A172 (cell line): ENCODE measurements at places on chromosomes 6 and 20. TPM values are rescaled to one million over a fixed set of nuclear protein-coding genes. Genes with fewer than 3 reads are reported as not detected.
A peak's percentile ranks its signal among the peaks of the same experiment; 100 is the strongest.

GNAS-AS1 gene
- 1.1 and 1.8 TPM in 2 replicates for total RNA-seq

DNPH1 gene
- 120 and 173 TPM in 2 replicates for total RNA-seq

BTNL2 gene
- total RNA-seq, result not detected in 2 replicates

ATP6V1G2 gene
- 1.4 and 2.3 TPM in 2 replicates for total RNA-seq

FAM184A gene
- 3.1 and 4.6 TPM in 2 replicates for total RNA-seq

RSPO4 gene
- not detected in 2 replicates for total RNA-seq

GRCh38 chr6:133951881-133952814, 876 bp upstream of the TBPL1 start:
- peak; percentile 49 for DNase-seq

DNA sequence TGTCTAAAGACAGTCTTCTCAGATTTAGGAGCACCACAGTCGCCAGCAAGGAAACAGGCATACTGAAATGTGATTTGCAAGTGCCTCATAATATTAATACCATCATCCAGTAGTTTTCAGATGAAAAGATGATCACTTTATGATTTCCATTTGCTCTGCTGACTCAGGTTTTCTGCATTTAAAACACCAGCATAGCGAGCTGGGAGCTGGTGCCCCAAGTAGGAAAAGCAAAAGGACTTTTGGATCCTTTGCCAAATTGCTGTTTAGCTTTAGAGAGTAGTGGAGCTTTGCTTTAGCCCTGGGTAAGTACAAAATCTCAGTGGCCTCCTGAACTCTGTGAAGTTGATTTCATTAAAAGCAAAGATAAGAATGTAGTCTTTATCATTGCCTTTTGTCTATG, 78.5 kb downstream of the JAG1 start:
- no peak for DNase-seq

- peak; percentile 3 for DNase-seq
Measured at GRCh38 chr6:152636609-152637295, 410 bp downstream of the SYNE1 start.

- no peak for DNase-seq
Measured at GRCh38 chr6:44084231-44085014, 42.8 kb downstream of the MRPL14 start.

DNA sequence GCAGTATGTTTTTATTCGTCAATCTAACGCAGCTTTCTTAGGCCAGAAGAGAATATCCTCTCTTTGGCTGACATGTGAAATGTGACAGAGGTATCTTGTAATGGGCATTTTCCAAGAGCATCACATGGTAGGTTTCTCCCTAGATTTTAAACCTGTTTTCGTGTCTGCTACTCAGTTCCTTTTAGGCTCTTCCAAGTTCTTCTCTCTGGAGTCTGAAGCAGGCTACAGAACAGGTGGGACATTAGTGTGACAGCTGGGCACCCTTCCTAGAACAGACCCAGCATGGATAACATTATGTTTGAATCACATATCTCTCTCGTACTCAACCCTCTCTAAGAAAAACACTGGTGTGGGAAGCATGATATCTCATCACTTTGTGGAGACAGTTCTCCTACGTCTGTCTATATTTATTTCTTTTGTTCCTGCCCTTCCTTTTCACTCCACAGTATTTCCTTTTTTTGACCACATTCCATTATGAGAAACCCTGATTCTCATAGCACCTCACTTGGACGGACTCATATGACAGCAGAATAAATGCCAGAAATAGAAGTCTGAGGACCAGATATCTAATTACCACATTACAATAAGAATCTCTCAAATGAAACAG, 263.4 kb downstream of the NKAIN2 start:
- no peak for DNase-seq

GRCh38 chr6:169539176-169539897, 162.5 kb downstream of the WDR27 start:
- DNase-seq, result no peak

GRCh38 chr6:92292067-92292466, 1127.3 kb downstream of the EPHA7 start:
- no peak for DNase-seq

- no peak for DNase-seq
Measured at GRCh38 chr6:121890307-121890910, 455.0 kb downstream of the GJA1 start.

- DNase-seq, result no peak
Measured at GRCh38 chr6:138275976-138276375, 57.7 kb upstream of the PBOV1 start.

GRCh38 chr20:46430921-46431712, 24.7 kb upstream of the ELMO2 start:
- DNase-seq, result no peak

DNA sequence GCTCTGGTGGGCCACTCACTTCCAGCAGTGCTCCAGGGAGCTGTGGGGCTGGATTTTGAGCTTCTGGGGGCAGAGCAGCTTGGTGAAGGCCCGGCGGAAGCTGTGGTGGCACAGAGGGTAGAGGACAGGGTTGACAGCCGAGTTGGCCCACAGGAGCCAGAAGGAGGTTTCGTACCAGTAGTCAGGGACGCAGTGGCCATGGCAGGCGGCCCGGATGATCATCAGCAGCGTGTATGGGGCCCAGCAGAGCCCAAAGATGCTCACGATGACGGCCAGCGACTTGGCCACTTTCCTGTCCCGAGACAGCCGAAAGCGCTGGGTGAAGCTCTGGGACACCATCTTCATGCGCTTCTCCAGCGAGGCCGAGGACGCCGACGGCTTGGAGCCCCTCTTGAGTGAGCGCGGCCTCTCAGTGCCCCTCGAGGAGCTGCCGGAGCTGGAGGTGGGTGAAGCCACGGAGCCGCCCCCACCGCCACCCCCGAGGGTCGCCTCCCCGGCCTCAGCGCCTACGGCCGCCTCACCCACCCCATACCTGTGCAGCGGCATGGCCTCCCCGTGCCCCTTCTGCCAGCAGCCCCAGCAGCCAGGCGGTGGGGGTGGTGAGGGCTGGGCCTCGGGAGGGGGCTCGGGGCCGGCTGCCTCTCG, 4.0 kb downstream of the HRH3 start:
- no peak for DNase-seq

GRCh38 chr6:113140721-113141120, 716.4 kb upstream of the MARCKS start:
- no peak for DNase-seq
